Right ventricle myocardium inferior (tissue), 1 donor: ENCODE measurements at places on chromosomes 1 and 21.

DNA sequence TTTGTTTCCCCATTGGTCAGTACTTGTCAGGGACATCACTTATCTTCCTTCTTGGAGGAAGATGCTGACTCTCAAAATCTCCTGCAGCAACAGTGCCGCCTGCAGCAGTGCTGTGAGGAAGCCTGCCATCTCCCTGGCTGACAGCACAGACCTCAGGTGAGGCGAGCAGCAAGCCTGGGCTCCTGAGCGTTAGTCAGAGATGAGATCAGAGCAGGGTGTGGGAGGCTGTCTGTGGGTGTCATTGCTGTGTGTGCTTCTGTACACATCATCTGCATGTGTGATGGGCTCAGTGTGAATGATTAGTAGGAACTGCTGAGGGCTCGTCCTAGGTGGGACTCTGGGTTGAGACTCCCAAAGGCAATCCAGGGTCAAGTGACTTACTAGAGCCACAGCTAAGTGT is 6.1 kb downstream of the STRIP1 start:
- no peak for DNase-seq

- DNase-seq = no peak
Measured at GRCh38 chr1:160416369-160416768, 16.0 kb downstream of the VANGL2 start.

DNA sequence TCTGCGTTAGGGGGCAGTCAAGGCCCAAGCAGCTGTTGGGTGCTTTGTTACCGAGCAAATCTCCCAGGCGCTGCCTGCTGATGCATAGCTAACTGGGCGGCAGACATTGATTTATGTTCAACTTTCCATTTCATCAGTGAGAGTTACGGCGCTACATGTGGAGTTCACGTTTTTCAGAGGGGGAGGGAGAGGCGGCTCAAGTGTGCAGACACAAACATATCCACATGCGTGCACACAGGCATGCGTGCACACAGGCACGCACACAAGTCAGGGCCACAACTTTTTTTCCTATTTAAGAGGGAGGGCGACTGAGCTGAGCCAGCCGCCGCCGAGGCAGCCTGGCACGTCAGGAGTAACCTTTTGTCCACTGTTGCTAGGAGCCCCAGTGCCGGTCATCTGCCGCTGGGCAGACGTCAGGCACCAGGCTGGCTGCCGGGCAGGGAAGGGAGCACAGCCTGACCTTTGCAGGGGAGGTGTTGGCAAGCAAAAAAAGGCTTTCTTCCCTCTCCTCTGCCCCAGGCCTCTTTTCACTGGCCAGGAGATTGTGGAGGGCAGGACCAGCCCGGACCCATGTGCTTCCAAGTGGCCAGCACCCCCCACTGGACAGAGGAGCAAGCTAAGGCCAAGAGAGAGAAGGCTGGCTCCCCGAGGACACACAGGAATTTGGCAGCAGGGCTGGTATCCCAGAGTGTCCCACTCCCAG is 73.3 kb downstream of the MRPL37 start:
- peak; percentile 81 for DNase-seq

GRCh38 chr1:91217911-91218310 is 186.7 kb downstream of the HFM1 start:
- DNase-seq = no peak

- DNase-seq = no peak
Measured at GRCh38 chr1:214563881-214564280, 12.5 kb upstream of the PTPN14 start.

DNA sequence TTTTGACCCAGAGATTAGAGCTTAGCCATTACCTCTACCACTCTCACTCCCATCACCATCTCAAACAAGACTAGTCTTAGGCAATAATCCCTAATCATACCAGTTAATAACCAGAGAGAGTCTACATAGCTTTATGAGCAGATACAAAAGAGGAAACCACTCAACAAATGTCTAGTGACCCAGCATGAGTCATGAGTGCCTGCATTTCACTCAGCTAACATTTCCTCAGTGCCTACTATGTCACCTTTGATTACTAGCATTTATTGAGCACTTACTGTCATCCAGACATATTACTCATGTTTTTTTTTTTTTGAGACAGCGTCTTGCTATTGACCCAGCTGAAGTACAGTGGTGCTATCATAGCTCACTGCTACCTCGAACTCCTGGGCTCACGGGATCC is 35.9 kb upstream of the GALNT2 start:
- DNase-seq = no peak

DNA sequence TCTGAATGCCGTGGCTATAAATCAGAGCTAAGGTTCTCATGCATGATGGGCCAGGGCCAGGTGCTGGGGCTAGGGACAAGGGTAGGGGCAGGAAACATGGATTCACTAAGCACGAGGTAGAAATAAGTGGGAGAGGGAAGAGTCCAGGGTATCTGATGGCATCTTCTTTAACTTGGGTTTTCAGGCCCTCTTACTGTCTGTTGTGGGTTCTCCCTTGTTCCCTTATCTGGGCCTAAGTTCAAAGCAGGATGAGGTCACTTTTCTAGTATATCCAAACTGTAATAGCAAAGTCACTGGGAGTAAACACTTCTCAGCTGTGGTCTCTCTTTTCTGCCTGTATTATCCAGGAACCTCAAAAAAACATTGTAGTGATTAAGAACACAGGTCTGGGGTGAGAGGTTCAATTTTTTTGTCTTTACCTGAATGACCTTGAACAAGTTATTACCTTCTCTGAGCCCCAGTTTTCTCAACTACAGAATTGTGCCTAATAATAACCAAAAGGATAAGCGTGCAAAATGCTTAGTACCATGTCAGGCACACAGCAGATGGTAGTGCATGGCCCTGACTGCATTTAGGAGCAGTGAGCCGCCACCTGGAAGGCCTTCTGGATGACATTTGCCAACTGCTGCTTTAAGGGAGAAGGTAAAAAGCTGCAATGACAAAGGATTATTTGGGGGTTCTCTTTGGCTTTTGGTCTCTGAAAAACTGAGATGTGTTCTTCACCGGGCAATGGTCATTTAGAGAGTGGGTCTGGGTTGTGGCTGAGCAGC is 53.6 kb upstream of the A3GALT2 start:
- no peak for DNase-seq

DNA sequence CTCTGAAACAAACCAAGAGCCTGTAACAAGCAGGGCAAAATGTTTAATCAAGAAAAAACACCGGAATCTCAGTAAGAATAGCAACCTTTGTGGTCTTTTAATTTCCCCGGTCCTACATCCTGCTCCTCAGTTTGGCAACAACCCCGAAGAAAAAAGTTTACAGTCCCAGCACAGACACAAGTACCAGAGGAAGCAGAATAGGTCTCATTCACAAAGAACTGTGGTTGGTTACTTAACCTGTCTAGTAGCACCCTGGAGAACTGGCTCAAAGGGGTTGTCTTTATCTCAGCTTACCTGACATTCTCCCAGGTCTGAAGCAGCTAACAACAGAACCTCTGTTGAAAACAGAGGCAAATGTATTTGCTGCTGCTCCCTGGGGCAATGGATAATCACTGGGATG is 399.3 kb downstream of the AJAP1 start:
- DNase-seq = no peak

DNA sequence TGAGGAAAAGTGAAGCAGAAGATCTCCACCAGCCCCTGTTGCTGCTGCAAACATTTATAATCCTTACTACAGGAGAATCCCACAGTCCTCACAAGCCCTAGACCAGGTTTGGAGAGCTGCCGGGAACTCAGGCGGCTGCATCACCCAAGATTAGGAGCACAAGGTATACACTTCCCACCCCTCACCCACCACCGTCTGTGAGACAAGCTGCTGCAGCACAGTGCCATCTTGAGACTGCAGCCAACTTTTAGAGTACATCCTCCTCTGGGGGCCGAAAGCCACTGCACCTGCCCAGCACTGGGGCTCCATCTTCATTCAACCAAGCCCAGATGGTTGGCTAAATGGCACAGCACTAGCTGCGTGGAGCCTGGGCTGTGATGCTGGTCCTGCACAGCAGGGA is 13.8 kb downstream of the OLFML3 start:
- DNase-seq = no peak

GRCh38 chr1:61591351-61591750 is 133.6 kb downstream of the TM2D1 start:
- no peak for DNase-seq

DNA sequence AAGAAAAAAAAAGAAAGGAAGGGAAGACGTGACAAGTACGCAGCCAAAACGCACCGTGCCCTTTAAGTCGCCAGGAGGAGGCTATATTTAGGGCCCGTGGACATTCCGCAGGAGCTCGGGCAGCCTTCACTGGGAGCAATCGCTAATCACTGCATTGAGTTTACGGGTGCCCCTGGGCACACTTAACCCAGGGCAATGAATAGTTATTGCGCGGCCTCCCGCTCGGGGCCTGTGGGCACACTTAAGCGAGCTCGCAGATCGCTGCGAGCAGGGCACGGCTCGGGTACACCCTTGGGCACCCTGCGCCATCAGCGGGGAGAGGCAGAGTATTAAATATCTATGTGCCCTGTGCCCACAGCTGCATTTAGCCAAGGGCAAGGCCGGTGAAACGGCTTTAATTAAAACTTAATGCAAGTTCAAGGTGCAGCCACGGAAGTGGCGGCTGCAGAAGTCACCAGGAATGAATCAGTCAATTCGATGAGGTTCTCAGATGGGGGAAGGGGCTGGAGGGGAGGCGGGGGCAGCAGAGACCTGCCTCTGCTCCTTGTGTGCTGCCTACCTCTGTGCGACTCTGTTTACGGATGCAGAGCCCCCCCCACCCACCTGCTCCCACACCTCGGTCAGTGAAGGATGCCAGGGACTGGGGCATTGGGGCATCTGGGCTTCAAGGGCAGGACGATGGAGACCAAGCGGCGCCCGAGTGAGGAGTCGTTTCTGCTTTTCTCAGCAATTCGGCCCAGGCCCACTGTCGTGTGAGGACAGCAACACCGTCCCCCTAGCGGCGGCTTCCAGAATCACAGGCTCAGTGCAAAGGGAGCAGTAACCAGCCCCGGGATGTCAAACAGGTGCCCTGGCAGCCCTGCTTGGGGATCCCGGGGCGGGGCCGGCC is 51.8 kb upstream of the TARDBP start:
- DNase-seq = peak; percentile 89

- DNase-seq = no peak
Measured at GRCh38 chr1:201503397-201504176, 3.3 kb downstream of the CSRP1 start.

DNA sequence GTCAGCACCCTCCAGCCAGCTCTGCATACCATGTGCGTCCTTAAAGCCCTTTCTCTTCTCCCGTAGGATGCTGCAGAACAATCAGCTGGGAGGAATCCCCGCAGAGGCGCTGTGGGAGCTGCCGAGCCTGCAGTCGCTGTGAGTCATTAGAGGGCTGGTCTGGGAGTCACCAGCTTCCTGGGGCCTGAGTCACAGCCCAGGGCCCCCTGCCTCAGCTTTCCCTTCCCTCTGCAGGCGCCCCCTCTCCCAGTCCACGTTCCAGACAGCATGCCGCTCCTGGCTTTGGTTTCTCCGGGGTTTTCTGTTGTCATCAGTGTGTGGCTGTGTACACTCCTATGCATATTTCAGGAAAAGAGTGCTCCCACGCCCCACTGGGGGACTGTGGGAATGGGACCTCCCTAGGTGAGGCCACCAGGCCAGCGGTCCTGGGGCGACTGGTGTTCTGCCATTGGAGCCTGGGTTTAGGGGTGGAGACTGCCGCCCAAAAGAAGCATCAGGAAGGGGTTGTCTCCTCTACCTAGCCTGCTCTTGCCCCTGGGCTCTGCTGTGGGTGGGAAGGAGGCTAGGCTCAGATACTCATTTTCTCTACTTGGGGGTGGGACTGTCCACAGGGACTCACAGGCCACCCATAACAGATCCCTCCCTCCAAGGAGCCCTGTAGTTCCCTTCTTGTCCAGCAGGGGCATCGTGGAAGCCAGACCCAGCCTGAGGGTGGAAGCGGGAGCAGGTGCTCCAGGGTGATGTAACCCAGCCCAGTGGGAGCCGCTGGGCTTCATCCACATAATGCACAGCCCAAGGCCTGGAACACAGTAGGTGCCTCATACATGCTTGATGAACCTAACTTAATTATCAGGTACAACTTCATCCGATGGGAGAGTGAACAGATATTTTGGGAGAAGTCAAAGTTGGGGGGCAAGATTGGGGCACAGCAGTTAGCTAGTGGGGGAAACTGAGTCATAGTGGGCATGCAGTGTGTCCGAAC is 42.5 kb downstream of the LGR6 start:
- DNase-seq = no peak

GRCh38 chr21:17697473-17697872 is 84.8 kb upstream of the BTG3 start:
- DNase-seq = no peak

DNA sequence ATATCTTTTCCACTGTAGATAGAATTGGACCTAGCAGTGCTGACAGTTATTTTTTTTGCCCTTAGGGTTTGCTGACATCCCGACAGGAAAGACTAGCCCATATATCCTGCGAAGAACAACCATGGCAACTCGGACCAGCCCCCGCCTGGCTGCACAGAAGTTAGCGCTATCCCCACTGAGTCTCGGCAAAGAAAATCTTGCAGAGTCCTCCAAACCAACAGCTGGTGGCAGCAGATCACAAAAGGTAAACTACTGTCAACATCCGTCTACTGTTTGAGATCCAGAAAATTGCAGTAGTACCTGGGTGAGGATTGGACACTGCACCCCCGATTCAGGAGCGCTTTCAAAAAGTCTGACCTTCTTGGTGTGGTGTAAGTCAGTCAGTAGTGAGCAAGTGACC is 55.8 kb downstream of the CENPF start:
- DNase-seq = no peak

DNA sequence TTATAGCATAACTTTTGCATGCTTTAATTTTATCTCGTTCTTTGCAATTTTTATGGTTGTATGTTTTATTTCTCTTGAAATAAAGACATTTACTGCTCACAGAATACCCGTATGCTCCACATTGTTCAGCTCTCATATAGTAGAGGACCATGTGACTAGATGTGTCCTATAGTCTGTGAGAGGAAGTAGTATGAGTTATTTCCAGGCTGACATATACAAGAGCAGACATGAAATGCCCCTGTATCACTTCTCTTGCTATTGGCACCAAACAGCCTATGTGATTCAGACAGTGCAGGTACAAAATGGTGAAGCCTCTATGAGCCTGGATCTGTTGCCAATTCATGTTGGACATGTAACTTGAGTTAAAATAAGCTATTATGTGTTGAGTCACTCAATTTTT is 5.8 kb upstream of the FCRL5 start:
- no peak for DNase-seq

- no peak for DNase-seq
Measured at GRCh38 chr1:118366286-118366685, 181.3 kb upstream of the SPAG17 start.

DNA sequence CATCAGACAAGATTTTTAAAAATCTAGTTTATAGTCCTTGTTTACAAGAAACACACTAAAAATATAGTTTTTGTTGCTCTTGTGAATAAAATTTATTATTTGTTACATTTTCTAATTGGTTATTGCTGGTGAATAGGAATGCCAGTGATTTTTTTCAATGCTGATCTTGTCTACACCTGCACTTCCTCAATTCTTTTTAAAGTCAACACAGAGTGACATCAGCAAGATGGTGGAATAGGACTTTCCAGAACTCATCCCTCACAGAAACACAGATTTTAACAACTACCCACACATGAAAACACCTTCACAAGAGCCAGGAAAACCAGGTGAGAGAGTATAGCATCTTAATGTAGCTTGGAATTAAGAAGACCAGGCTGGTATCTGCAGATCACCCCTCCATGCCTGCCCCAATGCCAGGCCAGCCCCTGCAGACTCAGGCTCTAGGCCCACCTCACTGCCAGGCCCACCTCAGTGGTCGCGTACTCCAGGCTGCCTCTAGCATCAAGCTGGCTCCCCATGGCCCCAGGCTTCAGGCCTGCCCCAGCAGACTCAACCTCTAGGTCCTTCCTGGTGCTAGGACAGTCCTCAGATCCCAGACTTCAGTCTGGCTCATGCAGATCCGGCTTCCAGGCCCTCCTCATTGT is 117.6 kb downstream of the WDR3 start:
- no peak for DNase-seq
